ENCODE measurements at places on chromosomes 1 and 21.

DNA sequence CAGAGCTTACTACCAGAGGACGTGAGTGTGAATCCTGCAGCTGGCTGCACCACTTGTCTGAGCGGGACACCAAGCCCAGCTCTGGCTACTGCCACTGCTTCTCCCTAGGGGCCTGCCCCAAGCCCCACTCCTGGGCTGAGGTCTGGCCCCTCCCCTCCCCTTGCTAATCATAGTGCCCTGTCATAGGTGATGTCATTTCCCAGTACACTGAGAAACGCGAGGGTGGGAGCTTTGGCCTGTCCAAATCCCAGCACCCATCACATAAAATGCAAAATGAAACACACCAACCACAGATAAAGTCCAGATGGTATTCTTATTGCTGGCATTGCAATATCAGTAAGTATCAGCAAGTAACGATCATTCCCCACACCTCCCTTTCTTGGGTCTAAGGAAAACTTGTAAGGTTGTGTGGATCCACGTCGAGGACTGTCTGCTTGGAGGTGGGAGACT, 77.7 kb downstream of the TOMM20 start:
- no peak for DNase-seq

- no peak for DNase-seq
These were observed 443.2 kb downstream of the CAMTA1 start for GRCh38 chr1:7228252-7228961.

DNA sequence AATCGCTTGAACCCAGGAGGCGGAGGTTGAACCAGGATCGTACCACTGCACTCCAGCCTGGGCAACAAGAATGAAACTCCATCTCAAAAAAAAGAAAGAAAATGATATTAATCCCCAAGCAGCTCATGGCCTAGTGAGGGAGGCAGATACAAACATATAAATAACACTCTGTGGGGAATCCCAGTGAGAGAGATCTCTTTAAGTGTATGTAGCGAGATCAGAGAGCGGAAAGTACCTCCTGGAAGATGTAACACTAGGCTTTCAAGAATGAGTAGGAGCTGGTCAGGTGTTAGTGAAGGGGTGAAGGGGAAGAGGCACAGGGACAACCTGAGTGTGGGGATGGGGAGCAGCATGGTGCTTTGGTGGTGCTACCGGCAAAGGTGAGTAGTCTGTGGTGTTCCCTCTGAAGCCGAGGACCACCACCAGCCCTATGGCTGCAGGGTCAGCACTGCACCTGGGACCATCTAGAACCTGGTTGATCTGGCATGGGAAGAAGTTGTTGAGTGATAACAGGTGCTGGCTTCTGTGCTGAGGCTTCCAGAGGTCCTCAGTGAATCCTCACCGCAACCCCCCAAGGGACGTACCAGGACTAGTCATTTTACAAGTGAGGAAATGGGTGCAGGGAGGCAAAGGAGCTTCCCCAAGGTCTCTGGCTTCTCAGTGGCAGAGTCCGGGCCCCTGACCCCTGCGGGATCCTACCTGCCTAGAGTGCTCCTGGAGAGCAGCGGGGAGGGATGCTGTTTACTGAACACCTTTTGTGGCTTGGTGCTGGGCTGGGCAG, 367.6 kb upstream of the VAMP3 start:
- no peak for DNase-seq

DNA sequence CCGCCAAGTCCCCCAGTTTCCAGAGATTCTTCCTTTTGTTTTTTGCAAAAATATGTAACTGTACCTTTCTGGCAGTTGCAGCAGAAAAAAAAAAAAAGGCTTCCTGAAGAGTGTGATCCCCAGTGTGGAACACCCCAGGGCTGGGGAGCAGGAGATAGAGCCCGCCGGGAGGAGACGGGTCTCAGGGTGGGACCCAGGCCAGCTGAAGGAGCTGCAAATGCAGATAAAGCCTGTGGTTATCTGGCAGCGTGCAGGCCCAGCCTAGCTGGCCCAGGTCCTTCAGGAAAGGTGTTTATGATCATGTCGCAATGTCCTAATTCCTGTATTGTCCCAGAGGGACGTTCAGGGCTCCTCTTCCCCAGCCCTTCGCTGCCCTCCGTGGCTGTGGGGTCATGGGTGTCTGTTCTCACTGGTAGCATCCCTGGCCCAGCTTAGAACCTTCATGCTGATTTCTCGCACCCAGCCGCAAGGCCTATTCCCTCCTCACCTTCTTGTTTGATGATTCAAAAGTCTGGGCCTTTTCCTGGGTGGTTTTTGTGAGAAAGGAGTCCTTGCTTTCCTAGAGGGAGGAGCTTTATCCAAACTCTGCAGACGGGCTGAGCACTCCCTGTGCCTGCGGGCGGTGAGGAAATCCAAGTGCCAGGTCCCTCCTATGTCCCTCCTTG, 26.2 kb downstream of the RNF187 start:
- DNase-seq, result no peak

GRCh38 chr1:172398970-172399755, 21.3 kb upstream of the C1orf105 start:
- peak; percentile 95 for DNase-seq

DNA sequence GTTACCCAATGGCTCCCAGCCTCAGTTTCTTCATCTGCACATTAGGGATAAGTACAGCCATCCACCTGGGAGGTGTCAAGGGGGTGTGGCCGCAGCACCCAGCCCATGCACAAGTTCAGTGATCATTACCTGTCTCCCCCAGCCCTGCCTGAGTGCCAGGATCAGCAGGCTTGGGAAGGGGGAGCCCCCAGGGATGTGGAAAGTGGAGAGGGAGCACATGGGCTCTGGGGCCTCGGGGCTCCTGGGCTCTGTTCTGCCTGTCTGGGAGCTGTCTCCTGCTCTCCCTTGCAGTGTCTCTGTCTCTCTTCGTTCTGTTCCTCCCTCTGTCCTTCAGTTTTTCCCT, 10.8 kb upstream of the PADI1 start:
- DNase-seq, result no peak

DNA sequence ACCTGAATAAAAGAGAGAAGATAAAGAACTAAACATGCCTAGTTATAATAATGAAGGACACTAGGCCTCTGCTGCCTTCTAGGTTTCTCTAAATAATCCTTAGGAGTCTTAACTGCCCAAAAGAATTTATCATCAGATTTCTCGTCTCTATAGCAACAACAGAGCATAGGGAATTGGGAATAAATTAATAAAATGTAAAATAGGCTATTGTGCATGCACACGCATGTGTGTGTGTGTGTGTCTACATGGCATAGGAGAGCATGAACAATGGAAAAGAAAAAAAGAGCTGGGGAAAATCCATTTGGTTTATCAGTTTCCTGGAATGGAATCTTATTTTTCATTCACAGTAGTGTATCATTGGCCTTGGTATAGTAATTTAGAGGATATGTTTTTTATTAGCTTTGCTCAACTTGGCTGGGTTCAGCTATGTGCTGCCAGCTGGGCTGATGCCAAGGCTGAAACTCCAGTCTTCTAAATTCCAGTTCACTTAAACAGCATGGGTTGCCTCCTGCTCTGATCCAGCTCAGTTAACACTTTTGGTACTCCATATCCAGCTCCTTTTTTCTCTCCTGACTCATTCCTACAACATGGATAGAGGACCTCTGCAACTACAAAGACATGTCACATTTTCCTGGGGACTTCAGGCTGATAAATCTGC, 80.6 kb upstream of the SLFNL1 start:
- peak; percentile 97 for DNase-seq

- DNase-seq, result no peak
These were observed 13.4 kb downstream of the TSNAX start for GRCh38 chr1:231541842-231542241.

GRCh38 chr1:240888039-240888786, 276.3 kb upstream of the GREM2 start:
- no peak for DNase-seq

- DNase-seq, result no peak
These were observed 55.4 kb upstream of the JAK1 start for GRCh38 chr1:65021795-65022194.

DNA sequence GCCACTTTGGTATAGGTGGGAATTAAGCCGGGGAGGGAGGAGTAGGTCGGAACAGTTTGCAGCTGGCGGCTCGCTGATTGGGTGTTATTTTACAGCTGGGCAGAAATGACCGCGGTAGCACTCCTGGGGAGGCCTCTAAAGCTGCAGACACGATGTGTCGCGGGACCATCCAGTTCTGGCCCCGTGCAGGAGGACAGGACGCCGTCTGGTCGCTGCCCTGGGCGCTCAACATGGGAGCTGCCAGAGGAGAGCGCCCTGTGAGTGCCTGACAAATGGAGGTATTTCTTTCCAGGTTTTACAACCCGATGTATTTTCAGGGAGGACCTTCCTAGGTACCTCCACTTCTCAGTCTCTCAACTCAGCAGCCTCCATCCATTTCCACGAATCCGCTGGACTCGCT, 46.2 kb downstream of the CDC7 start:
- DNase-seq, result no peak

DNA sequence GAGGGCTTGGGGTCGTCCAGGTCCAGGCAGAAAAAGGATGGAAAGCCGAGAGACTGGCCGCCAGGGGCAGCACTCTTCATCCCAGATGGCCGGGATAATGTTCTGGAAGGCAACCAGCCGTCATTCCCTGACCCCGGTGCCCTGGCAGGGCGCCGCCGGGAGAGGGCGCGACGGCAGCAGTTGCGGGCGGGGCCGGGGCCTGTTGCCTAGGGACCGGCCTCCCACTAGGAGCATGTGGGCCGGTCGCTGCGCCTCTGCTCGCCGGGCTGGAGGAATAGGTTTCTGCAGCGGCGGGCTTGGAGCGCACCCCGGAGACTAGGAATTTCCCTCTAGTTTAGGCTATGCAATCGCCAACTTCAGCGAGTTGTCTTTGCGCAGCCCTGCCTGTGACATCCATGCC, 11.0 kb downstream of the DMRTB1 start:
- peak; percentile 20 for DNase-seq

GRCh38 chr1:7645751-7646048, 125.4 kb upstream of the VAMP3 start:
- no peak for DNase-seq

DNA sequence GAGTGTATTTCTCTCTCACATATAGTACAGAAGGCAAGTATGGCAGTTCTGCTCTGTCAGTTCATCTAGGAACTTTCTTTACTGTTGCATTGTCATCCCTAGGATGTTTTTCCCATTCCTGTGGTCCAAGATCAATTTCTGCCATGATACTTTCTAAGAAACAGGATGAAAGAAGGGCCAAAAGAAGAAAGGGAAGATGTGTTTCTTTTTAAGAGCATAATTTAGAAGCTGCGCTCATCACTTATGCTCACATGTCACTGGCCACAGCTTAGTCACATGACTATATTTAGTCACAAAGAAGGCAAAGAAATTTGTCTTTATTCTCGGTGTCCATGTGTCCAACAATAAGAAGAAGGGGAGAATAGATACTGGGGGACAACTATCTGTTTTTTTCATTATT, 7.0 kb upstream of the MAST2 start:
- no peak for DNase-seq

- no peak for DNase-seq
These were observed 181.6 kb downstream of the RASAL2 start for GRCh38 chr1:178275553-178275952.

GRCh38 chr21:44713846-44714245, 2.5 kb upstream of the TSPEAR start:
- DNase-seq, result no peak

DNA sequence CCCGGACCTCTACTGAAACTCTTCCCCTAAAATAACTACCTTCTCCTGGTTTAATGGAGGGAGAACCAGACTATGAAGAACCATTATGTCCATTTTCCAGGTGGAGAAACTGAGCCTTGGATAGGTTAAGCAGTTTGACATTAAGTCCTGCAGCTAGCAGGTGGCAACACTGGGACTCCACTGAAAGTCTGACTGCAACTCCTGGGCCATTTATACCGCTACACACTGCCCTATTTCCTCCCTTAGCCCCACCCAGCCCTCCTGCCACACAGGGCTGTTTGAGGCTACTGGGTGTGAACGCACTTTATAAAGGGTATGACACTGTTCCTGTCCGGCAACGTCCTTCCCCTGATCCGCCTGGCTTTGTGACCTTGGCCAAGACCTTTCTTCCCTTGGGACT, 511 bp upstream of the INPP5B start:
- DNase-seq, result no peak

- DNase-seq, result no peak
These were observed 5.2 kb downstream of the SOX13 start for GRCh38 chr1:204077979-204078696.

GRCh38 chr1:204677864-204678263, 7.7 kb downstream of the LRRN2 start:
- no peak for DNase-seq

- peak; percentile 57 for DNase-seq
These were observed 109.1 kb upstream of the HOOK1 start for GRCh38 chr1:59705466-59706302.

- DNase-seq, result no peak
These were observed 774.1 kb upstream of the B3GALT2 start for GRCh38 chr1:193960499-193960898.

GRCh38 chr1:6727535-6727934, 25.9 kb upstream of the DNAJC11 start:
- no peak for DNase-seq

GRCh38 chr1:235105051-235106043, 23.3 kb downstream of the TOMM20 start:
- no peak for DNase-seq

- DNase-seq, result peak; percentile 79
These were observed 85.7 kb downstream of the DYRK1A start for GRCh38 chr21:37452227-37452626.

DNA sequence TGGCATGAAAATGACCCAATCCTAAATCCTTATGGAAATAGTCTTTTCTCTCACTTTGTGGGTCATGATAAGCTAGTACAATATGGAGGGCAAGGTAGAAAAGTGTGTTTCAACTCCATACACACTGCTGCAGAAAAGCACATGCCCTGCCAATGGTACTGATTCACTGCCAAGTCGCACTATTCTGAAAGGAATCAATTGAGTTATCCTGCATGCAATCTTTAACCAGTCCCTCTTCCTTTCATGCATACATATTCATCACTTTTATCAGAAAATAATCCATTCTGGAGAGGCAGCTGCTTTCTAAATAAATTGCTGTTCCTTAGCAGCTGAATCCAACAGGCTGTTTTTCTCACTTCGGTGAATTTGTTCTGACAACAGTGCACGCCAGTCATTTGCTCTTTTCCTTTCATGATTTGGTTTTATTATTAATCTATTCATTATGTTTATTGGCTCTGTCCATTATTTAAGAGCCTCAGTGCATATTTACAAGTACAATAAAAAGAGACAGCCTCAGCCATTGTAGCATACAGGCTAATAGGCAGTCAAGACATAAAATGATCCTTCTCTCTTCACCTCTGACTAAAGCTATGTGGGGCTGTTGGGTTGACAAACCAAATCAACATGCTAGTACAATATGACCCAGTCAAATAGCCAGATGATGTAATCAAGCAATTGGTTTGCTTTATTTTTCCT, 108.8 kb downstream of the CHD1L start:
- no peak for DNase-seq
